ENCODE measurements at places on chromosomes 12 and 14. TPM values are rescaled to one million over a fixed set of nuclear protein-coding genes. Genes with fewer than 3 reads are reported as not detected.
A peak's percentile ranks its signal among the peaks of the same experiment; 100 is the strongest.

DNA sequence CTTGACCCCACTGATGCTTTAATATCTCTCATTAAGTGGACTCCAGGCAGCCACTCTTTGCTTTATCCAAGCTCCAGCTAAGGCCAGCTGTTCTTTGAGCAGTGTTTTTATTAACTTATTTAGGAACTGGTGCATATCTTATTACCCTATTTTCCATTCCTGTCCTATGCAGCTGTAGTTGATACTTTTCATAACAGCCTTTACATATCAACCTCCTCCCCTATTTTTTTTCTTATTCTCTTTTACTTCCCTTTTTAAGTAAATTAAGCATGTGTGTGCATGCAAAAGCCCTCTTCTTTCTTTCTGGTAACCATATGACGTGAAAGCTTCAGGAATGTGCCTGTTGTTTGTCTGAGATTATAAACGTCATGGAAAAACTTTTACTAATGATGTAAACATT is 121.2 kb downstream of the PTPRQ start:
- no peak overlapping the region for H3K27ac ChIP-seq
- no peaks in the 10 kb centered on the region for H3K4me1 ChIP-seq
- DNase-seq: no peak
- no peaks in the 10 kb centered on the region for H3K27me3 ChIP-seq
- H3K36me3 ChIP-seq: no peaks in the 10 kb centered on the region

GRCh38 chr12:112124918-112125249 is 476 bp upstream of the TRAFD1 start:
- H3K27me3 ChIP-seq: no peaks in the 10 kb centered on the region
- H3K27ac ChIP-seq: no peak overlapping the region
- no peak for DNase-seq
- H3K4me3 ChIP-seq: no peak overlapping the region
- no peaks in the 10 kb centered on the region for H3K36me3 ChIP-seq

GRCh38 chr12:49032276-49032675 is 13.7 kb upstream of the PRKAG1 start:
- no peaks in the 10 kb centered on the region for H3K4me1 ChIP-seq
- H3K4me3 ChIP-seq: no peak overlapping the region
- no peaks in the 10 kb centered on the region for H3K27me3 ChIP-seq
- H3K36me3 ChIP-seq: peaks cover 87% of the 10 kb centered on the region
- DNase-seq: no peak
- H3K27ac ChIP-seq: no peak overlapping the region

GRCh38 chr12:103780093-103780440 is 61.0 kb downstream of the NT5DC3 start:
- peaks cover 77% of the 10 kb centered on the region for H3K36me3 ChIP-seq
- no peak for DNase-seq
- no peak overlapping the region for H3K27ac ChIP-seq
- no peaks in the 10 kb centered on the region for H3K27me3 ChIP-seq
- no peak overlapping the region for H3K4me3 ChIP-seq

- peaks cover 96% of the 10 kb centered on the region for H3K27me3 ChIP-seq
- H3K36me3 ChIP-seq: no peaks in the 10 kb centered on the region
- peaks cover 11% of the 10 kb centered on the region for H3K4me1 ChIP-seq
- peak; percentile 97 for DNase-seq
- H3K4me3 ChIP-seq: peak overlapping the region; percentile 12
- no peak overlapping the region for H3K27ac ChIP-seq
These were observed 8.1 kb upstream of the LHX5 start for GRCh38 chr12:113479590-113480335.

DNA sequence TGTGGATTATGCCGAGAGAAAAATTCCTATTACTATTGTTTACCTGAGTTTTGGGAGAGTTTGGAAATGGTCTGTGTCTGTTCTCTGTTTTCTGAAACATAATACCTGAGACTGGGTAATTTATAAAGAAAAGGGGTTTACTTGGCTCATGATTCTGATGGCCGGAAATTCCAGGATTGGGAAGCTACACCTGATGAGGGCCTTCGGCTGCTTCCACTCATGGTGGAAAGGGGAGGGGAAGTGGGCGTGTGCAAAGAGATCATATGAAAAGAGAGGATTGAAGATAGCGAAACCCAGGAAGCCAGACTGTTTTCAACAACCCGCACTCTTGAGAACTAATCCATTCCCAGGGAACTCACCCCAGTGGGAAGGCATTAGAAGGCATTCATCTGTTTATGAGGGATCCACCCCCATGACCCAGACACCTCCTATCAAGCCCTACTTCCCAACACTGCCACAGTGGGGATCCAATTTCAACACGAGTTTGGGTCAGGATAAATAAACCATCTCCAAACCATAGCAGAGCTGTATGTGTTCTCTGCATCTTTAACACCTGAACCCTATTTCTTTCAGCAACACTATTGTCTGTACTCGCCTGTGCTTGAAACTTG is 51.1 kb downstream of the APAF1 start:
- H3K27me3 ChIP-seq: no peaks in the 10 kb centered on the region
- H3K36me3 ChIP-seq: peaks cover 50% of the 10 kb centered on the region
- H3K4me1 ChIP-seq: peaks cover 4% of the 10 kb centered on the region
- H3K4me3 ChIP-seq: no peak overlapping the region
- peak; percentile 84 for DNase-seq

GRCh38 chr12:52946334-52946733 is 2.6 kb upstream of the KRT18 start:
- no peak for DNase-seq
- peaks cover 29% of the 10 kb centered on the region for H3K4me1 ChIP-seq
- H3K27me3 ChIP-seq: no peaks in the 10 kb centered on the region
- H3K36me3 ChIP-seq: peaks cover 15% of the 10 kb centered on the region
- peak overlapping the region; percentile 58 for H3K4me3 ChIP-seq

GRCh38 chr12:138898-139534 is 72.4 kb downstream of the IQSEC3 start:
- peaks cover 11% of the 10 kb centered on the region for H3K27me3 ChIP-seq
- no peak overlapping the region for H3K27ac ChIP-seq
- H3K36me3 ChIP-seq: no peaks in the 10 kb centered on the region
- no peak overlapping the region for H3K4me3 ChIP-seq
- DNase-seq: peak; percentile 87

GRCh38 chr14:71933001-71933587 is 865 bp downstream of the RGS6 start:
- no peaks in the 10 kb centered on the region for H3K36me3 ChIP-seq
- peak overlapping the region; percentile 96 for H3K4me3 ChIP-seq
- peak; percentile 67 for DNase-seq
- H3K27ac ChIP-seq: no peak overlapping the region

GRCh38 chr12:115388139-115388538 is 704.2 kb upstream of the TBX3 start:
- H3K36me3 ChIP-seq: no peaks in the 10 kb centered on the region
- no peak overlapping the region for H3K4me3 ChIP-seq
- H3K27me3 ChIP-seq: no peaks in the 10 kb centered on the region
- DNase-seq: no peak

- peaks cover 11% of the 10 kb centered on the region for H3K36me3 ChIP-seq
- H3K27ac ChIP-seq: no peak overlapping the region
- no peaks in the 10 kb centered on the region for H3K27me3 ChIP-seq
- DNase-seq: no peak
- peaks cover 12% of the 10 kb centered on the region for H3K4me1 ChIP-seq
These were observed 36.7 kb upstream of the ATP2A2 start for GRCh38 chr12:110244372-110244771.

DNA sequence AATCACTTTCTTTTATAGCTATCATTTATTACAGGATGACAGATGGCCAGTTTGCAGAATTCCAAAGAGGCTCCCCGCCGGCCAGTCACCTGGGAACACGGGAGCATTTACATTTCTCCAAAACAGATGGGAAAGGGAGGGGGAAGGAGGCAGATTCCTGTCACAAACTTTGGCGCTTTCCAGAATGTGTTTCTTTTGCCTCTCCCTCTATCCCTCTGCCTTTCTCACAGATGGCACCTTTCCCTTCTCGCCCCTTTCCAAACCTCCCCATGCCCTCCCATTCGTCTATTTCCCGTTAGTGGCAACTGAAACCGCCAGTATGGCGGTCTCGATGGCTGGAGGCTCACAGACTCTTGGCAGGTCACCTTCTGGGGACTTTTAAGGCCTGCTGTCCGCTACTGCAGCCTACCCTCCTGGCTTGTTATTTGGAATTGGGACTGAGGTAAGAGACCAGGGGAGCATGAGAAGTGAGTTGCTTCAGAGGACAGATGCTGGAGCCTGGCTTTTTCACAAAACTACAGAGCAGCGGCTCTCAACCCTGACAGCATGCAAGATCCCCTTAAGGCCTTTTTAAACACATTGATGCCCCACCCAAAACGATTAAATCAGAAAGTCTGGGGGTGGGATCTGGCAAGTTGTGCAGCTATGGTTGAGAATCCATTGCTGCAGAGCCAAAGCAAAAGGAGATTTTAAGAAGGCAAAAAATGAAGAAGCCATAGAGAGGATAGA is 161.5 kb upstream of the VASH1 start:
- no peaks in the 10 kb centered on the region for H3K27me3 ChIP-seq
- no peaks in the 10 kb centered on the region for H3K4me1 ChIP-seq
- H3K36me3 ChIP-seq: no peaks in the 10 kb centered on the region
- no peak overlapping the region for H3K4me3 ChIP-seq

DNA sequence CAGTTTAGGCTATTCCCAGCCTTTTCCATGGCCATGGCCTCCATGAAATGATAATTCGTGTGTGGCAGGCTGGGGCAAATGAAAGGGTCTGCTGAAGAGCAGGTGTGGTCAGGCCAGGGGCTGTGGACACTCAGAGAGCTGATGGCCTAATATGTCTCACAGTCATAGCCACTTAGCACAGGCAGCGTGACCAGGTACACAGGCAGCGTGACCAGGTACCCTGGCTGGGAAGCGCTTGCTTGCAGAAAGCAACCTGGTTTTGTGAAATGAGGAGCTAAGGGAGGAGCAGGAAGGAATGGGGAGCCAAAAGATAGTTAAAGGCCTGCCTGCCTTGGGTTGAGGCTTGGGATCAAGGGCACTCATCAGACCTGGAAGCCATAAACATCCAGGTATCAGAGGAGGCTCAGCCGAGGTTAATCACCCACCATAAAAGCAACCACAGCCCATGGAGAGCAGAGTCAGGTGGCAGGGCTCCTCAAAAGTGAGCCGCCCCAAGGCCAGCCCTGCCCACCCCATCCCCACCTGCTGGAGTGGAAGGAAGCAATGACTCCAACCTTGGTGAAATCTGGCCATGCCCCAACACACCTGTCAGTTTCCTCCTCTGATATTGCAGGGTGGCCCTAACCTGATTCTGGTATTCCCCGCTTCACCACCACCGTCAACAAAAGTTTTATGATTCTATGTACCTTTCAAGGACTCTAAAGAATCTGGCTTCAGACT is 8.0 kb upstream of the KRT8 start:
- H3K27me3 ChIP-seq: no peaks in the 10 kb centered on the region
- H3K36me3 ChIP-seq: no peaks in the 10 kb centered on the region
- H3K4me1 ChIP-seq: peaks cover 4% of the 10 kb centered on the region
- H3K27ac ChIP-seq: no peak overlapping the region

- H3K36me3 ChIP-seq: no peaks in the 10 kb centered on the region
- no peak for DNase-seq
- peak overlapping the region; percentile 76 for H3K27ac ChIP-seq
- H3K4me3 ChIP-seq: no peak overlapping the region
These were observed 106.6 kb upstream of the NCOR2 start for GRCh38 chr12:124673801-124674617.

DNA sequence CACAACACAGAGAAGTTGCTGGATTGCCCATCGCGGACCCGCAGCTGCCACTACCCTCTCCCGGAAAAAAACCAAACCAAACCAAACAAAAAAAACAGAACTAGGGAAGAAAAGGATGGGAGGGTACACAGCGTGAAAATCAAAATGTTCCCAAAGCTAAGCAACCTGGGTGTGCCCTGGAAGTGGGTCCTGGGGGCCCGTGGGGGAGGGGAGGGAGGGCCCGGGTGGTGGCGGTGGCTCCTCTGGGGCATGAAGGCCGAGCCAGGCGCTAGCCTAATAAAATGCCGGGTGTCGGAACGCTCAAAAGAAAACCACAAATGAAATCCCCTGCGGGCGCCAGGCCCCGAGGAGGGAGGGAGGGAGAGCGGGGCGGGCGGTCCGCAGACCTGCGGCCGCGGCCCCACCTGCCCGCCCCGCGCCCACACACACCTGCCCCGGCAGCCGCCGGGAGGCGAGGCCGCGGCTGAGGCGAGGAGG is 787 bp downstream of the HECTD4 start:
- peak overlapping the region; percentile 89 for H3K4me3 ChIP-seq
- no peaks in the 10 kb centered on the region for H3K36me3 ChIP-seq
- H3K4me1 ChIP-seq: no peaks in the 10 kb centered on the region
- peak; percentile 83 for DNase-seq
- no peaks in the 10 kb centered on the region for H3K27me3 ChIP-seq
- peak overlapping the region; percentile 70 for H3K27ac ChIP-seq

DNA sequence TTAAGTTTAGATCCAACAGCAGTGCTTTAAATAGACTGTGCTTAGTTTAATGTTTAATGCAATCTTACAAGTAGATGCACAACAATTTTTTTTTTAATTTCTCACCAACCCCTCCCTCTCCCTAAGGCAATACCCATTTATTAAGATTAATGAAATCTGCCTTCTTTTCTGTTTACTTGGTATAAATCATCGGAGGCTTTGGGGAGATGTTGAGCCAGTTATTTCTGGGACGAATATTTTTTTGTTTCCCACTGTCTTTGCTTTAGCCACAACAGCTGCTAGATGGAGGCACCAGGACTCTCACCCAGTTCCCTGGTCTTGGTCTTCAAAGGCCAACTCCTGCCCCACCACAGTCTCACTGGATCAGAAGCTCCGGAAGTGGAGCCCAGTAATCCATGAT is 113.4 kb downstream of the PLXNC1 start:
- no peak overlapping the region for H3K4me3 ChIP-seq
- no peak for DNase-seq
- no peaks in the 10 kb centered on the region for H3K4me1 ChIP-seq
- H3K27me3 ChIP-seq: no peaks in the 10 kb centered on the region

DNA sequence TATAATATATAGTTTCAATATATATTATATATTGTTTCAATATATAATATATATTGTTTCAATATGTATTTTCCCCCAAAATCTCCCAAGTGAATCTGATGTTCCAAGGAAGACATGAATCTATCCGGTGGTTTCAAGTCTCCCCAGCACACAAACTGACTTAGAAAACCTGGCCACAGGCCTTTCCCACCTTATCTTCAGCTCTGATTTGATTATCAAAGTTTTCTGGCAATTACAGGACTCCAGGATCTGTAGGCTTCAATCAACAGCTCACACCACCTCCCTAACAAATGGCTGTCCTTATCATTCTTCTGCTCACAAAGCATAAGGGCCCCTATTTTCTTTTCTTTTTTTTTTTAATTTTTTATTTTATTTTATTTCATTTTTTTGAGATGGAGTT is 22.7 kb upstream of the SPTSSA start:
- DNase-seq: no peak
- H3K4me1 ChIP-seq: no peaks in the 10 kb centered on the region
- no peaks in the 10 kb centered on the region for H3K36me3 ChIP-seq
- H3K4me3 ChIP-seq: no peak overlapping the region
- H3K27me3 ChIP-seq: no peaks in the 10 kb centered on the region

DNA sequence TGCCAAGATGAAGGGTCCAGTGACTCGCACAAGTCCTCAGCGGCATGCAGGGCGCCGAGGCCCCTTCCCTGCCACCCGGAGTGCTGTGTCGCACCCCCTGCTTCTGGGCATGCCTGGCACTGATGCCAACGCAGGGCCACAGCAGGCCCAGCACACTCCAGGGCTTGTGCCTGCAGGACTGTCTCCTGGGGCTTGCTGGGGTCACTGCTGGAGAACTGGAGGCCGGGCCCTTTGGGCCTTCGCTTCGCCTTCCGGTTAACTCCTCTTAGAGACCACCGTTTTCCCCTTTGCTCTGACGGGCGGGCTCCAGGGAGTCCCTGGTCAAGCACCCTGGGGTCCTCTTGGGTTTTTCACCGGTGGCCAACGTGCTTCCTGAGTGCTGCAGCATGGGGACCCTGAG is 79.6 kb downstream of the WDR20 start:
- peak; percentile 35 for DNase-seq
- H3K4me3 ChIP-seq: no peak overlapping the region
- H3K27me3 ChIP-seq: no peaks in the 10 kb centered on the region

KRT74 gene
- not detected for total RNA-seq

KRT85 gene
- total RNA-seq: not detected

FAM177A1 gene
- total RNA-seq: 92.3 TPM

OAS2 gene
- total RNA-seq: not detected

AICDA gene
- total RNA-seq: not detected

TAS2R50 gene
- total RNA-seq: 5.0 TPM

All from endodermal cell (in vitro differentiated cells).